ENCODE measurements at places on chromosomes 12 and 14. TPM values are rescaled to one million over a fixed set of nuclear protein-coding genes. Genes with fewer than 3 reads are reported as not detected.

The CLEC2A gene
- total RNA-seq, result not detected

The NOP9 gene
- total RNA-seq, result 23.0 TPM

The IFNG gene
- total RNA-seq, result not detected

The NYNRIN gene
- 3.3 TPM for total RNA-seq

The EGLN3 gene
- 4.0 TPM for total RNA-seq

The PTPN21 gene
- total RNA-seq, result 6.4 TPM

The PLBD1 gene
- 1.0 TPM for total RNA-seq

The OAS1 gene
- total RNA-seq, result 29.0 TPM

The ABCD2 gene
- total RNA-seq, result not detected

The PTHLH gene
- not detected for total RNA-seq

The VCPKMT gene
- 1.9 TPM for total RNA-seq

The ATG14 gene
- total RNA-seq, result 10.9 TPM

The LEMD3 gene
- total RNA-seq, result 21.8 TPM

The TMEM233 gene
- total RNA-seq, result 0.89 TPM

The TSPAN31 gene
- 41.6 TPM for total RNA-seq

The RNFT2 gene
- 0.63 TPM for total RNA-seq

The RACGAP1 gene
- 35.8 TPM for total RNA-seq

The PLEKHG7 gene
- total RNA-seq, result not detected

The RASAL1 gene
- not detected for total RNA-seq

Measured in dermis microvascular lymphatic vessel endothelial cell (primary cell).